ENCODE measurements at places on chromosomes 6 and 20.

GRCh38 chr20:58907320-58908137, 55.0 kb downstream of the GNAS start:
- peak; percentile 88 for DNase-seq

DNA sequence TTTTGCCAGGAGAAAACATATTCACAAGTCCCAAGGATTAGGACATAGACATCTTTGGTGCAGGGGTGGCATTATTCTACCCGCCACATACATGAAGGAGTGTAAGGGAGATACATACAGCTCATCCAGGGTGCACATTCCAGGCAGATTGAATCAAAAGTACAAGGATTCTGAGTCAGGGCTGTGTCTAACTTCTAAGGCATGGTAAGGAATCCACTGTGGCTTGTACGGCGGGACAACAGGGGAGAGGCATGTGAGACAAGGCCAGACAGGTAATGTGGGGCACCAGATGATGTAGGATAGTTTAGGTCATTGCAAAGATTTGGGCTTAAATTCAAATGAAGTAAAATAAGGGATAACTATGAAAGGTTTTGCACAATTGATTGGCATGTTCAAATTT, 780.9 kb downstream of the C6orf118 start:
- no peak for DNase-seq

DNA sequence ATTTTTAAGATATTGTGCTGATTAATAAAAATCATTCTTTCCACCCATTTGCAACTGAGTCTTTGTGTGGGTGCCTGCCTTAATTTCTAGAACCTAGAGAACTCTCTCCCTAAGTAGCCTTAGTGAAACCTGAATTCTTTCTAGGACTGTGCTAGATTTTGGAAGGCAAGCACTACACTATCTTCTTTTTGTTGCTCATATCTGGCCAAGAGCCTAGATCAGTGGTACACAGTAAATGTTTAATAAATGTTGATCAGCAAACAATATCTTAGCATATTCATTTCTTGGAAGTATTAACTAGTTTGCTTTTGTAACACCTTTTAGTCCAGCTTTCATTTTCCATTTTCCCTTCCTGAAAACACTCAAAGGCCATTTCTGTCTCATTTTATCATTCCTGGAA, 108.5 kb upstream of the CARMIL1 start:
- no peak for DNase-seq

DNA sequence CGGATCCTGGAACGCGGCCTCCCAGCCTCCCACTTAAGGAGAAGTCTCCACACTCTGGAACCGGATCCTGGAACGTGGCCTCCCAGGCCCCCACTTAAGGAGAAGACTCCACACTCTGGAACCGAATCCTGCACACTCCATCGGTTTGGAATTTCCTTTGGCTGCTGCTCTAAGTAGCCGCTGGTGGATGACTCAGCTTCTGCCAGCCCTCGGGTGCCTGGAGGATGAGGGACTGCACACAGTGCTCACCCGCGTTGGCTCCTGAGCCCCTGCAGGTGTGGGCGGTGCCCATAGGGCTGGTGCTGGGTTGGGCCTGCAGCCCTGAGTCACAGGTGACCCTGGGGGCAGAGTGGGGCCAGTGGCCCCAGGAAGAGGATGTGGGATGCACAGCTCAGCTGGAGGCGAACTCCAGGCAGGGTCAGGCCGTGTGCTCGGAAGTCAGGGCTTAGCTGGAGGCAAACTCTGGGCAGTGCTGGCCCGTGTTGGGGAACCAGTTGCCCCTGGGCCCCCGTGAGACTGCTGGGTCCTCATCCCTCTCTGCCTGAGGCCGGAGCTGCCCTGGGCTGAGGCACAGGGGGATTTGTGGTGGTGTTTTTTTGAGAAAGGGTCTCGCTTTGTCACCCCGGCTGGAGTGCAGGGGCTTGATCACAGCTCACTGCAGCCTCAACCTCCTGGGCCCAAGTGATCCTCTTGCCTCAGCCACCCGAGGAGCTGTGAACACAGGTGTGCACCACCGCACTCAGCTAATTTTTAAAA, 13.9 kb upstream of the TNFRSF6B start:
- DNase-seq = no peak

DNA sequence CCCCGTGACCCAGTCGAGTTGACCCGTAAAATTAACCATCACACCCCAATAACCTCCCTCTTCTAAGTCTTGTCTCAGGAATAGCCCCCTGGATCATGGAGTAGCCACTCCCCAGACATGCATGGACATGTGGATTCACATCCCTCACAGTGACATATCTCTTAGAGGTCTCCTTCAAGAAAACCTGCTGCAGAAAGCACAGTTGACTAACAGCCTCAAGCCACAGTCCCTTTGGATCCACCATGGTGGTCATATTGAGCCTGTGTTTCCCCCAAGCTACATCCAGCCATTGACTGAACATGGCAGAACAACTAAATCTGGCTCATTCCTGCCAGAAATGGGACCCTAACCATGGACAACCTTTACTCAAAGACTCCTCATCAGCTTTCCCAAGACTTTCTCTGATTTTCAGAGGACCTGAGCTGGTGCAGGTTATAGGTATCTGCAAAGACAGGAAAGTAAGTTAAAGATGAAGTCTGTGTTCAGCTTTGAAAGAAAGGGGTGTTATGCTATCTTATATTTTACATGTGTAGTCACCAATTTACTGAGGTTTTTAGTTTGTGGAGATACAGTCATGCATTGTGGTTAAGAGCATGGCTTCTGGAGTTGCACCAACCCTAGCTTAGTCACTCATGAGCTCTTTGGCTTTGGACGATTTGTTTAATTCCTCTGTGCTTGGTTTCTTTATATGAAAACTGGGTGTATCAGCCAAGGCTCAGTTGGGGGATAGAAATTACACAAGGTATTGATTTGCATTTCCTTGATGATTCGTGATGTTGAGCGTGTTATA, 219.1 kb downstream of the MYLK4 start:
- no peak for DNase-seq
